ENCODE measurements at places on chromosomes 13 and 19. TPM values are rescaled to one million over a fixed set of nuclear protein-coding genes. Genes with fewer than 3 reads are reported as not detected.

- no peak overlapping the region for H3K27ac ChIP-seq
- H3K36me3 ChIP-seq, result no peaks in the 10 kb centered on the region
- peak; percentile 47 for DNase-seq
- H3K4me1 ChIP-seq, result no peaks in the 10 kb centered on the region
- no peak overlapping the region for H3K4me3 ChIP-seq
Observed at GRCh38 chr13:59745392-59745788, 418.3 kb downstream of the DIAPH3 start.

Gene LILRA2
- not detected for total RNA-seq

Gene TMIGD2
- total RNA-seq, result 0.92 TPM

GRCh38 chr19:47813304-47813994 lies 8.3 kb upstream of the CRX start:
- H3K27me3 ChIP-seq, result no peaks in the 10 kb centered on the region
- no peaks in the 10 kb centered on the region for H3K36me3 ChIP-seq
- H3K4me3 ChIP-seq, result no peak overlapping the region
- H3K4me1 ChIP-seq, result no peaks in the 10 kb centered on the region
- peak; percentile 90 for DNase-seq

DNA sequence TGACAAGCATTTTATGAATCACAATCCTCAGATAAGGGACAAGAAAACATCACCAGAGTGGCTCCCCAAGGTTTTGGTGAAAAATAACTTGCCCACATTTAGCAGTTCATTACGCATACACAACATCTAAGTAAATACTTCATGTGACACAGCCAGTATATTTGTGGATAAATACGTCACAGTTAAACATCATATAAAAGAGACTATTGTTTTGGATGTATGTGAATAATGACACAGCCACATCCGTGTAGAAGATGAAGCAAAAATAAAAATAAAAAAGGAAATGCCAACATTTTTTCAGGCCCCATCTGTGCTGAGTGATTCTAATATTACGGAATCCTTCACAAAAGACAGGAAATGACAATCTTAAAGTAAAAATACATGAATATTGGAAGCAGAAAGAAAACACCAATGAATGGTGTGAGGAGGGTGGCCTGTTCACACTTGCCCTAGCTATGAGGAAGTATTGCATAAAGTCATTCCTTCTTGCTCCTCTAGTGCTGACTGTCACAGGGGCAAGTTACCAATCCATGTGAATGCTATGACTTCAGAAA lies 457.1 kb downstream of the KLF12 start:
- H3K4me1 ChIP-seq, result no peaks in the 10 kb centered on the region
- H3K4me3 ChIP-seq, result no peak overlapping the region
- no peak overlapping the region for H3K27ac ChIP-seq
- DNase-seq, result no peak
- H3K27me3 ChIP-seq, result no peaks in the 10 kb centered on the region

Gene ARL11
- 0.21 TPM for total RNA-seq

DNA sequence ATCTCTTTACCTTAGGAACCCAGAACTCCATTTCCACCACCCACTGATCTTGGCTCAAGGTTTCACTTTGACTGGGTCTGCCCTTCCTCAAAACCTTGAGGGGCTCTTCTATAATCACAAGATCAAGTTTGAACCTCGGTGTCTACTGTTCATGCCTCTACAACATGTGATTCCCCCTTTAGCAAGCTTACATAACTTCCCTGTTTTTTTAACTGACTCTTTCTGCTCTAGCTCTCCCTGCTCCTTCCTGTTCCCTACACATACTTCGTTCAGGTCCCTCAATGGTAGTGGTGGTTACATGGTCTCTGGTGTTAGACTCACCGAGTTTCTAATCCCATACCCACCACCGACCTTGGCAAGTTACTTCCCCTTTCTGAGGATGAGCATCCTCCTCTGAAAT lies 26.7 kb downstream of the CEACAM8 start:
- no peak overlapping the region for H3K27ac ChIP-seq
- H3K27me3 ChIP-seq, result no peaks in the 10 kb centered on the region
- no peaks in the 10 kb centered on the region for H3K36me3 ChIP-seq
- H3K4me3 ChIP-seq, result no peak overlapping the region
- no peak for DNase-seq

Gene MAB21L1
- 0.03 TPM for total RNA-seq

Gene ALDH16A1
- total RNA-seq, result 54.3 TPM

DNA sequence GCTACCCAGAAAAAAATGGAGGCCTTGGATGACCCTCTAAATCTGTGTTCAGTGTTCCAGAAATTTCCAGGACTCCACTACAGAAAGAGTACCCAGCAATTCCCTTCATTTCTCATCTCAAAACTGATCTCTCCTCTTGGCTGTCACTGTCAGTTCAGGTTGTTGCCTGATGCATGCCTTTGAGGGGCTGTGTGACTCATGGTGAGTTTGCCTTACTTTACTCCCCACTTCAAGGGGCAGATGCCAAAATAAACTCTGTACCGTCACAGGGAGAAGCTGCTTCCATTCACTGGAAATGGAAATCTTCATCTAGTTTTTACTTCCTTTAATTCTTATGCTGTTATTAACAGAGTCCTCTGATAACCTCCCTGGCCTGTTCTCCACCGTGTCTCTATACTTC lies 1075.0 kb downstream of the DIAPH3 start:
- DNase-seq, result no peak
- no peak overlapping the region for H3K27ac ChIP-seq
- H3K36me3 ChIP-seq, result no peaks in the 10 kb centered on the region
- H3K27me3 ChIP-seq, result no peaks in the 10 kb centered on the region

- H3K4me1 ChIP-seq, result no peaks in the 10 kb centered on the region
- no peaks in the 10 kb centered on the region for H3K27me3 ChIP-seq
- no peak overlapping the region for H3K27ac ChIP-seq
- H3K4me3 ChIP-seq, result no peak overlapping the region
- H3K36me3 ChIP-seq, result no peaks in the 10 kb centered on the region
Observed at GRCh38 chr13:25529425-25529824, 157.7 kb downstream of the ATP8A2 start.

Gene GJA3
- total RNA-seq, result 201 TPM

- H3K27me3 ChIP-seq, result no peaks in the 10 kb centered on the region
- peaks cover 24% of the 10 kb centered on the region for H3K4me1 ChIP-seq
- peak overlapping the region; percentile 82 for H3K27ac ChIP-seq
- no peak overlapping the region for H3K4me3 ChIP-seq
- DNase-seq, result no peak
- no peaks in the 10 kb centered on the region for H3K36me3 ChIP-seq
Observed at GRCh38 chr19:5676772-5677105, 3.6 kb downstream of the MICOS13 start.

DNA sequence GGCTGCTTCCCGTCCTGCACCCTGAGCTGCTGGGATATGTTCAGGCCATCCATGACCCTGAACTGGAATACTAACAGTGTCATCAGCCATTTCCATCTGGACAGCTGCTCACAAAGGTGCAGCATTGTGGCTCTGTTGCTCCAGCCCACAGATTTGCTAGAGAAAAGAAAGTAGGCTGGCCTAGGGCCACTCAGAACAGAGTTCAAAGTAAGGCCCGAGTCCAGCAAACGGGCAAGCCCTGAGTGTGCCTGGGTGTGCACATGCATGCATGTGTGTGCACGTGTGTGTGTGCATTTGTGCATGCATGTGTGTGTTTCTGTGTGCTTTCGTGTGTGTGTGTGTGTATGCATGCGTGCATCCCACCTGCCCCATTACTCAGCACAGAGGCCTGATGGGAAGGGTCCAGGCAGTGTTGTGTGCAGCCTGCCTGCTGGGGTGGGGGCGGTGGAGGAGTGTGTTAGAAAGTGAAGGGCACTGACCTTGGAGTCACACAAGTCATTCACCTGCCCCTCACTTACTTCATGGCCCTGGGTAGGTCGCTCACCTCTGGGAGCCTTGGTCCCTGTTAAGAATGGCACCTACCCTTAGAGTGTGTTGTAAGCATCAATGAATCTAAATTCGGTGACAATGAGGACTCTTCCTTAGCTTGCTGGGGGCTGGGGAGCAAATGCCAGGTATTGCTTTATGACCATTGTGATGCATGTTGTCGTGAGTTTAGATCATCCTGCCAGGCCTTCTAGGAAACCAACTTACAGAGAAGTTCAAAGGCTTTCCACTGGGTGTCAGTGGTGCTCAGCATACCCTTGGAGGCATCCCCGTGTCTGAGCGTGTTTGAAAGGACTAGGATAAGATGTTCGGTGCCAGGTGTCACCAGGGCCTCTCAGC lies 53.2 kb downstream of the GPR12 start:
- no peaks in the 10 kb centered on the region for H3K27me3 ChIP-seq
- peak; percentile 71 for DNase-seq
- H3K4me3 ChIP-seq, result no peak overlapping the region
- no peaks in the 10 kb centered on the region for H3K36me3 ChIP-seq
- H3K27ac ChIP-seq, result no peak overlapping the region

Gene MAST1
- total RNA-seq, result 7.9 TPM

Gene ZNF382
- 57.8 TPM for total RNA-seq

DNA sequence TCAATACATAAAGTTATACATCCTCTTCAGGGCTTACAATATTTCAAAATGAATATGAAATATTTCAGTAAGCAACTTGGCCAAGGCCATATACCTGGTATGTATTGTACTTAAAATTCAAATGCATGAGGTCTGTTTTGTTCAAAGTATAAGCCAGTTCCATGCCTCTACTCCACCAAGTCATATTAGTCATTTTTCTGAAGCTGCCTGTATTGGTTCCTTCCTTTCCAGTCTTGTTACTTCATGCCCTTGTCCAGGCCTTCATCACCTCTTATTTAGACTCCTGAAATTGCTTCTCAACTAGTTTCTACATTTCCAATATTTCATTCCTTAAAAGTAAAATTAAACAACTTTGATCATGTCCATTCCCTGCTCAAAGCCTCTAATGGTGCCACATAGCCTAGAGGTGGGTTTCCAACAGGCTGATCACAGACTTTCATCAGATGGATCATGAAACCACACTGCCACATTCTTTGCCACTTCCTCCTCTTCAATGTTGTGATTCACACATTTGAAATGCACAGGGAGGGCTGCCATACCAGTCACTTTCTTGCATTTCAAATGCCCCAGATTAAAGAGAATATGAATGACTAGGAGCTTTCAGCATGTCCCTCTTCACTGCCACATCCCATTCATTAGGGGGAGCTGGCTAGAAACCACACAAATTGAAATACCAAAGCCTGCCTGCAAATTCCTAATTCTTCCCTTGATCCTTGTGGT lies 424.1 kb upstream of the DACH1 start:
- H3K27ac ChIP-seq, result no peak overlapping the region
- no peaks in the 10 kb centered on the region for H3K36me3 ChIP-seq
- H3K27me3 ChIP-seq, result no peaks in the 10 kb centered on the region
- no peaks in the 10 kb centered on the region for H3K4me1 ChIP-seq
- DNase-seq, result peak; percentile 19

DNA sequence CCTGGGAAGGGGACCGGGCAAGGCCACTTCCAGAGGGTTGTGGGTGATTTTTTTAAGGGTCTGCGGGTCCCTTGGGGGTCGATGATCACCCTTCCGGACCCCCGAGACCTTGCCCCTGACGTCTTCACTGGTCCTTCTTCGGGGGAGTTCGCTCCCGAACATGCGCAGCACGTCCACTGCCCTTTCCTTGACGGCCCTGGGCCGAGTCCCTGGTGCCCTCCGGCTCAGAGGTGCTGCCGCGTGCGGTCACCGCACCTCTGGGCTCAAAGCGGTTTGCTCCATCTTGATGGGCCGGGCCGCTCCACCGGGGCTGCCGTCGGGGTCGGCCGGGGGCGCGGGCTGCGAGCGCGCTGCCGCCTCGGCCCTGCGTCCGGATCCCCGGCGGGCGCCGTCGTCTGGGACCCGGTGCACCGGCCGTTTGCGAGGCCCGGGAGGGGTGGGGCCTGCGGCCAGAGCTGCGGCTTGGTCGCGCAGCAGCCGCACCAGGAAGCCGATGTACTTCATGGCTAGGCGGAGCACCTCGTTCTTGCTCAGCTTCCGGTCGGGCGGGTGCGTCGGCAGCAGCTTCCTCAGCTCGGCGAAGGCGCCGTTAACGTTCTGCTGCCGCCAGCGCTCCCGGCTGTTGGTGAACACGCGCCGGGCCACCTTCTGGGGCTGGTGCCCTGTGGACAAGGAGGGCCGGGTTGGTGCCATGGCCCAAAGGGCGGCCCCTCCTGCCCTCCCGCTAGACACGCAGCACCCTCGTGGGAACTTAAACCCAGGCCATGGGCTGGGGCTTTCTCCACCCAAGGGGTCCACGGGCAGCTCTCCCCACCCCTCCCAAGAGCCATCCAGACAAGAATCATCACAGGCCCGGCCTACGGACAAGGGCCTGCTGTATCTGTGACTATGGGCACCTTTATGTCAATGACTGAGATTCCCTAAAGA lies 3.3 kb downstream of the LYL1 start:
- H3K4me1 ChIP-seq, result peaks cover 10% of the 10 kb centered on the region
- no peak overlapping the region for H3K4me3 ChIP-seq
- no peak for DNase-seq
- H3K27ac ChIP-seq, result no peak overlapping the region
- H3K36me3 ChIP-seq, result no peaks in the 10 kb centered on the region

DNA sequence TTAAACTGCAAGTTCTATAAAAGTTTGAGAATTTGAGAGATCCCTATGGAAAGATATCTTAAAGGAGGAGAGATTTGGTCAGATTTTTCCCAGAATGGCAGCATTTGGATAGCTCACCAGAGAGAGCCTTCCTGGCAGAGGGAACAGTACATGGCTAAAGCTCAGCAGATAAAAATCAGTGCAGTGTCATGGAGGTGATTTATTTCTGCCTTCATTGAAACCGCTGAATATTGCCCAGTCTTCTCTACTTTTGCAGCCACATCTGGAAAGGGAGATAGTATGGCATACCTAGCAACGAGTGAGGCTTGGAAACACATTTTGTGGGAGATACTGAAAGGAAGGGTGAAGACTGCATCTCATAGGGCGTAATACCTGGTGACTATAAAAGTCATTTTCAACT lies 155.2 kb downstream of the RFC3 start:
- H3K27ac ChIP-seq, result no peak overlapping the region
- H3K36me3 ChIP-seq, result no peaks in the 10 kb centered on the region
- no peak overlapping the region for H3K4me3 ChIP-seq
- no peaks in the 10 kb centered on the region for H3K27me3 ChIP-seq
- DNase-seq, result no peak

- H3K27me3 ChIP-seq, result no peaks in the 10 kb centered on the region
- H3K4me3 ChIP-seq, result no peak overlapping the region
- DNase-seq, result no peak
- H3K36me3 ChIP-seq, result no peaks in the 10 kb centered on the region
Observed at GRCh38 chr19:16599655-16600346, 27.6 kb upstream of the SLC35E1 start.

- no peak overlapping the region for H3K4me3 ChIP-seq
- no peaks in the 10 kb centered on the region for H3K36me3 ChIP-seq
- H3K27me3 ChIP-seq, result no peaks in the 10 kb centered on the region
- no peak overlapping the region for H3K27ac ChIP-seq
- no peak for DNase-seq
Observed at GRCh38 chr13:107838588-107839161, 376.7 kb downstream of the LIG4 start.

Gene CBY2
- not detected for total RNA-seq

Data from cardiac muscle cell (in vitro differentiated cells and primary cell).